Renal pelvis (tissue), 12 donors: ENCODE measurements at places on chromosomes 3 and 15. TPM values are rescaled to one million over a fixed set of nuclear protein-coding genes. Genes with fewer than 3 reads are reported as not detected.

Gene SPINK8
- not detected for polyA plus RNA-seq

Gene FAM174B
- polyA plus RNA-seq = 33.3 TPM

Gene GPX1
- 187 TPM for polyA plus RNA-seq

Gene PRR20G
- not detected for polyA plus RNA-seq

Gene TRAK1
- 51.4 TPM for polyA plus RNA-seq

Gene MDFIC2
- not detected for polyA plus RNA-seq

Gene COPB2
- polyA plus RNA-seq = 154 TPM
